ENCODE measurements at places on chromosomes 3 and 15. TPM values are rescaled to one million over a fixed set of nuclear protein-coding genes. Genes with fewer than 3 reads are reported as not detected.

DNA sequence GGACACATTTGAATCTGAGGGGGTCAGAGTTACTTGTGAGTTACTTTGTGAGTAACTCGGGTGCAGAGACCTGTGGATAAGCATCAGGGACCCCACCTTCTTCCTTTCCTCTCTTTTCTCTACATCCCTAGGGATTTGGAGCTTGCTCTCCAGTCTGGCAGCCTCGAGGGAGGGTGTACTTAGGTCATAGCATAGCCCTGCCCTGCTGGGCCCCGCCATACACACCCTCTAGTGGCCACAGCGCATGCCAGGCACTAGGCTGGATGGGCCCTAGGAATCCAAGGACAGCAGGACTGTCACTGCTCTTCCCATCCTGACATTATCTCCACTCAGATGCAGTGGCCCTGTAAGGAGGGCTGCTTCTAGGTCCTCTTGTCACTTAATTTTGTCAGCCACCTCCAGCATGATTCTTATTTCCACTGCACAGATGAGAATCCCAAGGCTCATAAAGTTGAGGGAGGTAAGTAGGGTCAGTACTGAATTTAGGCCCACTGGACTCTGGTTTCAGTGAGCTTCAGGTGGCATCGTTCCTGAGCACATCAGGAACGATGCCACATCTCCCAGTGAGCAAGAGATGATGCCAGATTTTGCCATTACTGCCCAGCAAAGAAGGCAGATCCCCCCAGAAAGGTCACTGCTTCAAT is 3.6 kb upstream of the SMAD6 start:
- peaks cover 4% of the 10 kb centered on the region for H3K27me3 ChIP-seq
- H3K4me3 ChIP-seq: no peak overlapping the region
- H3K27ac ChIP-seq: no peak overlapping the region
- H3K4me1 ChIP-seq: peaks cover 21% of the 10 kb centered on the region
- no peaks in the 10 kb centered on the region for H3K36me3 ChIP-seq

Gene MELTF
- 4.3 TPM for total RNA-seq

DNA sequence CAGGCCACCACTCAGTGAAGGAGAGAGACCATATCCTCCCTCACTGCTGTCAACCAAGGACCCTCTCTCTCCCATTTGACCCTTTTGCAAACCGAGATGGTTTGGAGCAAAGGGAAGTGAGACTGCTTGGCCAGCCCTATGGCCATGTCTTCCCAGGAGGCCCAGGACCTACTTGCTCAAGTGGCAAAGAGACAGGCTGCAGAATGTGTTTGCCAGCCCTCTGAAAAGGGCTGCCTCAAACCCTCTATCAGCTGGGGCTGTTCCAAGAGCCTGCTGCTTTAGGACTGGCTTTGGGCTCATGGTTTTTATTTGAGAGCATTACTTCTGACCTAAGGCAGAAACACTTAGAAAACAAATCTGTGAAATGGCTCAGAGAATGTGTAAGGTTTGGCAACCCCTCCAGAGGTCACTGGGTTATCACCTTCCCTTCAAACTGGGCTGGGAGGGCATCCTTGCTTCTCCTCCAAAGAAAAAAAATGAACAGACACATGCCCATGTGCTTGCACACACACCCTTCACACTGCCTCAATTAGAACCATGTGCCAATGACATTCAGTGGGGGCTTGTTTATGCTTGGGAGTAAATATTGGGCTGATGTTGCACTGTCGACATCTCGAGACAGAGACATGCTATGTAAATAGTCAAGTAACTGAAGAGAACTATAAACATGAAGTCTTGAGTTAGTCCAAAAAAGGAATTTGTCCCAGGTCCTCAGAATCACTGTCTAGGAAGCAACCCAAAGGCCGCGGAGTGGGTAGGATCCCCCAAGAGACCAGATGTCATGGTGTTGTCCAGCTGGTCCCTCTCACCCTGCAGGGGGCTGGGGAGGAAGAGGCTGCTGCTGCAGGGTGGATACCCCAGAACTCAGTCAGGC is 49.8 kb upstream of the CTDSPL start:
- no peak overlapping the region for H3K27ac ChIP-seq
- no peaks in the 10 kb centered on the region for H3K27me3 ChIP-seq
- no peak overlapping the region for H3K4me3 ChIP-seq

- H3K27me3 ChIP-seq: peaks cover 2% of the 10 kb centered on the region
- no peaks in the 10 kb centered on the region for H3K4me1 ChIP-seq
- no peak overlapping the region for H3K27ac ChIP-seq
- no peak overlapping the region for H3K4me3 ChIP-seq
Observed at GRCh38 chr15:74295800-74296199, 59.7 kb downstream of the CCDC33 start.

DNA sequence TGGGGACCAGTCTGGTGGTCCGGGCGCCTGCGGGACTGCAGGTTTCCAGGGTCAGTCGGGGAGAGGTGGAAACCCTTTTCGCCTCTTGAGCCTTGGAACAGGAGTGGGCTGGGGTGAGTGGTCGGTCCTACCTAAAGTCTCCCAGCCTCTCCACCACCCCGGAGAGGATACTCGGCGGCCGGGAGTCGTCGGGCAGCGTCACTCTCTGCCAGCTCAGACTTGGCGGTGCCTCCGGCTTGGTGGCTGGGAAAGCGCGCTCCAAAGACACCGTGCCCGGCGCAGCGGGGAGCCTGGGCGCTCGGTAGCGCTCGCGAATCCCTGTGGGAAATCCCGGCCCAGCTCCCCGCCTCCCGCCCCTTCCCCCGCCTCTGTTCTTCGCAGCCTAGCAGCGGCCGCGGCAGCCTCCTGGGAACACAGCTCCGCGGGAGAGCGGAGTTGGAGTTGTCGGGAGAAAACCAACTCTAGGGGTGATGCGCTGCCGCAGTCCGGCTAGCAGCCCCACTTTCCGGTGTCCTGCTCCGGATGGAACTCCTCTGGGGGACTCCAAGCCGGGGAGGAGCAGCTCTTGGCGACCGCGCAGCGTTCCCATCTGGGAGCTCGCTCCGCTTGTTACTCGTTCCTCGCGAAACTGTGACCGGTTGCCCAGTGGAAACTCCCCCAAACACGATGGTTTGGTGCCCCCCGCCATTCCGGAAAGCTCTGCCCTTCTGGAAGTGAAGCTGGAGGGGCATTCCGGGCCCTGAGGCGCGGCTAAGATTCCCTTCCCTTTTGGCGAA is 1.4 kb downstream of the EPHB1 start:
- peaks cover 5% of the 10 kb centered on the region for H3K4me1 ChIP-seq
- H3K4me3 ChIP-seq: no peak overlapping the region
- H3K36me3 ChIP-seq: no peaks in the 10 kb centered on the region
- H3K27ac ChIP-seq: no peak overlapping the region
- DNase-seq: no peak
- peaks cover 6% of the 10 kb centered on the region for H3K27me3 ChIP-seq
